ENCODE measurements at places on chromosomes 6 and 20.
A peak's percentile ranks its signal among the peaks of the same experiment; 100 is the strongest.

DNA sequence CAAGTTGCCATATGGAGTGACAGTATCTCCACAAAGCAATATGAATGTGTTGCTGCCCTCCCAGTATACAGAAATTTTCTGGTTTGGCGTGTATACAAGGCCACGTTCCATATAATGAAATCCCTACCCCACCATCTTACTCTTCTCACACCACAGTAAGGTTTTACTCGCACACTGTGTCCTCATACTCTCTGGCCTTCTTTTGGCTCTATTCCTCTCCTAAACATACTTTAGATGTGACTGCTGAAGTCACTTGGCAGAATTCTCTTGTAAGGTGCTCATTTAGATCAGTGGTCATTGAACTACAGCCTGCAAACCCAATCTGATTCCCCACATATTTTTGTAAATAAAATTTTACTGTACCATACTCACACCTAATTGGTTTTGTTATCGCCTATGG is 123.2 kb downstream of the RFPL4B start:
- DNase-seq, result no peak

GRCh38 chr20:49937027-49937929 is 1.1 kb downstream of the RNF114 start:
- peak; percentile 82 for DNase-seq

DNA sequence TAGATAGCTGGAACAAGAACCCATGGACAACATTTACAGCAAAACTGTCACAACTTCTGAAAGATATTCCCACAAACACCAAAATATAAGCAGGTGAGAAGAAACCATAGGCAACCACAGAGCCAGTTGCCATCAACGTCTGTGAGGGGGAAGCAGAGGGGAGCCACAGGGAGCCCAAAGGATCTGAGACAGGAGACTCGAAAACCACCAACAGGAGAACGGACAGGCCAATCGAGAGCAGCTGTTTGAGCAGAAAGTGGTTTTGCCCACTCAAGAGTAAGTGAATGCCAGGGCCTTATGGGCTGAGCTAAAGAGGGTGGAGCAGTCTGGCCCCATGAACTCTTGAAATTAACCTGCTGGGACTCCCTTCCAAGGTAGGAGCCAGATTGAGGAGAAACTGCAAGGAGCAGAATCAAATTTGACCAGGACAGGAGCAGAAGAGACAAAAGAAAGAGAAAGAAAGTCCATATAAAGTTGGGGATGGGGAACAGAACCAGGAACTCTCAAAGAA is 195.4 kb downstream of the ANKRD60 start:
- DNase-seq, result no peak

DNA sequence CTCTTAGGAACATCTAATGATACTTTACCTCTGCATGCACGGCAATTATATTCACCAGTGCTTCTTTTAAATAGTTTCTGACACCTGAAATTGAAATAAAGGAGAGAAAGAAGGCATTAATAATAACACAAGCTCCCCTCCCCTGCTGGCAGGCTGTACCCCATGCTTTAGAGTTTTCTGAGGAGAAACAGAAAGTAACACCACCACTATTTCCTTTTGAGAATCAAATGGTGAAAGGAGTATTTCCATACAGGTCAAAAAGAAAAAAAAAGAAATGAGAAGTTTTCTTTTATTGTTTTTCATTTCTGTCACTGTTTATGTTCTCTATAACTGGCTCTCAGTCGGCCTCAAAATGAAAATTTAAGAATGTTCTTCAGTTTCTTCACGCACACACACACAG is 108.1 kb downstream of the IRF4 start:
- no peak for DNase-seq

- DNase-seq, result no peak
Observed at GRCh38 chr20:24598346-24598745, 128.9 kb downstream of the SYNDIG1 start.

GRCh38 chr20:4161401-4162251 is 146.3 kb upstream of the RNF24 start:
- DNase-seq, result no peak

GRCh38 chr6:155106456-155107115 is 111.5 kb downstream of the TIAM2 start:
- no peak for DNase-seq

All from renal pelvis (tissue), 12 donors.